ENCODE measurements at places on chromosomes 3 and 15. TPM values are rescaled to one million over a fixed set of nuclear protein-coding genes. Genes with fewer than 3 reads are reported as not detected.

DNA sequence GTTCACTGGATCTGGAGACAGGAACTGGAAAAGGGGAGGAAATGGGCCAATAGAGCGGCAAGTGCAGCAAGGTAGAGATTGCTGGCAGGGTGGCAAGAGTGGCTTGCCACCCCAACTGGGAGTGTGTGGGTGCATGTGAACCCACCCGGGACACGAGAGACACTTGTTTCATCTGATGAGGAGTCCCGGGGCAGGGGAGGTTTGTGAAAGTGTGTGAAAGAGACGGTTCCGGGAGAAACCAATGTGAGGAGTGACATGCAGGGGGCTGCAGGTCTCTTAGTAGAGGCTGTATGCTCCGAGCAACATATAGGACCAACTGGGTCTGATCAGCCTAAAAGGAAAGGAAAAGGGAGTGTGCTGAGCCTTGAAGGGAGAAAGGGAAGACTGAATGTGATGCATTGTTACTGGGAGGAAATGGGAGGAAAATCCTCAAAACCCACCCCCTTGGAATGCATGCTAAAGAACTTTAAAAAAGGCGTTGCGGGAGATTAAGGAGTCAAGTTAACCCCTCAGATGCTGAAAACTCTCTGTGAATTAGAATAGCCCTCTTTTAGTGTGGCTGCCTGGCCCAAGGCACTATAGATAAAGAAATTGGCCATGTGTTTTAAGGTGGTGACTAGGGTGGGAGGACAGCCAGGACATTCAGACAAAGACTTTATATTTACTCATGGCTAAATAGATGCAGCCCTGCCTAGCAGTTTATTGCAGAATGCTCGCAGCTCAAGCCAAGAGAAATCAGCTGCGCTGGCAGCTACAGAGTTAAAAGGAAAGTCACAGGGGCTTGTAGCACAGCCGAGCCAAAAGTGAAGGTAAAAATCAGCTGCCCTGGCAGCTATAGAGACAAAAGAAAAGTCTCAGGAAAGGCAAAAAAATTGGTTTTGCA, 9.1 kb upstream of the SLC9C1 start:
- ATAC-seq = peak; percentile 50

GRCh38 chr3:197327701-197328100, 29.3 kb upstream of the DLG1 start:
- no peak for ATAC-seq

DNA sequence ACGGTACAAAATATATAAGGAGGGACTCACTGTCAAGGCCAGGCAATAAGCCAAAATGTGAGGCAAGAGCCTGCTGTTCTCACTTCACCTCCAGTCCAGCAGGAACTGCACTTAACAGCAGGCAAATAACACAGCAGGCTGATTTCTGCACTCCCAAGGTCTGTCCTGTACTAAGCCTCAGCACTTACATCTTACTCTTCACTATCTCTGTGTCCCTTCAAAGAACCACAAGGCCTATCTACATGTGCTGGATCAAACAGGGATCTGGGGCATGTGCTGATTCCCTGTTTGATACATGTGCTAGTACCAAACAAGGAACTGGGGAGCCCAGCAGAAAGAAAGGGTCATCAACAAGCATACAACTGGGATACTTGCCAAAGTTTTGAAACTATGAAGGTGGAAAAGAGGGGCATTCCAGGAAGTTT, 22.2 kb downstream of the UACA start:
- ATAC-seq = no peak

DGKG gene
- total RNA-seq = 0.37 TPM

DNA sequence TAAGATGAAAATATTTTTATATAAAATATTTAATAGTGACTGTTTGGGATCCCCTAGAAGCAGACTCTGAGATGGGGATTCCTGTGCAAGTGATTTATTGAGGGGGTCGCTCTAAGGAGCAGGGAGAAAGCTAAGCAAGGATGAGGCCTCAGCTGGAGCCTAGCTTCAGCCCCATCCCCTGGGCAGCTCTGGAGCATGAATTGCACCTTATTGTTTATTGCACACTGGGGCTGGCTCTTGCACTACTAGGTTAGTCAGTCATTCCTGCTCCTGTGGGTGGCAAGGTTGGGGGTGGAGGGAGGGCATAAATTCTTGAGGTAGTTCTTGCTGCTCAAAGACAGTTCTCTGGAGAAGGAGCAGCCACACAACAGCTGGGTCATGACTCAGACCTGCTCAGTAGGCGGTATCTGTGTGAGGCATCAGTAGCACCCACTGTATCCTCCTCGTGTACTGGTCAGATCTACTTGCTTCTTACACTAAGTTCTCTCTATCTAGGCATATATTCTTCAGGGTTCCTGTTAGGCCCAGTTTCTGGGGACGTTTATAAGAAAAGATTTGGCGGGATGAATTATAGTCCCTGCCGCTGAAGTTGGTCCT, 27.2 kb upstream of the TNFSF10 start:
- peak; percentile 100 for ATAC-seq

- ATAC-seq = no peak
These were observed 115.8 kb downstream of the EPHA3 start for GRCh38 chr3:89223188-89223587.

MB21D2 gene
- total RNA-seq = 13.9 TPM

DNA sequence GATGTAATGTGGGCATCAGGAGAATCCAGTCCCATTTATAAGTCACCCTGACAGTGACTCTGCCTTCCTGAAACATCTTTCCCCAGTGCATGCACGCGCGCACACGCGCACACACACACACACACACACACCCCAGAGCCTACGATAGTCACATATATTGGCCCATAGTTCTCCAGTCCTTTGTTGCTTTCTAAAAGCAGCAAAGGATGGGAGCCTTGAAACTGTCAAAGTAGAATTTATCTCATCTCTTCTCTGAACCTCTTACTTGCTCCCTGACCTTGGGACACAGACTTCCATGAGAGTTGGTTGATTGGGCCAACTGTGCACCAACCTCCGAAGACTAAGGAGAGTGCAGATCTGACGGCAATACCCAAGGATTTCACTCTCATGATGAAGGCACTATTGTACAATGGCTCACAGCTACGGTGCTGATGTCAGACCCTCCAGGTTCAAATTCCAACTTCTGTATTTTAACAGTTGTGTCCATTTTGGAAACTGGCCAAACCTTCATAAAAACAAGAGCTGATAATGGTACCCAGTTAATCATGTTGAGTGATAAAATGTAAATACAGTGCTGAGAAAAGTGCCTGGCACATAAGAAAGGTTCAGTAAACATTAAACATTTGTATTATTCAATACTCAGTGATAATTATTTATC, 8.3 kb downstream of the CPA3 start:
- ATAC-seq = no peak

SLCO2A1 gene
- total RNA-seq = not detected

DNA sequence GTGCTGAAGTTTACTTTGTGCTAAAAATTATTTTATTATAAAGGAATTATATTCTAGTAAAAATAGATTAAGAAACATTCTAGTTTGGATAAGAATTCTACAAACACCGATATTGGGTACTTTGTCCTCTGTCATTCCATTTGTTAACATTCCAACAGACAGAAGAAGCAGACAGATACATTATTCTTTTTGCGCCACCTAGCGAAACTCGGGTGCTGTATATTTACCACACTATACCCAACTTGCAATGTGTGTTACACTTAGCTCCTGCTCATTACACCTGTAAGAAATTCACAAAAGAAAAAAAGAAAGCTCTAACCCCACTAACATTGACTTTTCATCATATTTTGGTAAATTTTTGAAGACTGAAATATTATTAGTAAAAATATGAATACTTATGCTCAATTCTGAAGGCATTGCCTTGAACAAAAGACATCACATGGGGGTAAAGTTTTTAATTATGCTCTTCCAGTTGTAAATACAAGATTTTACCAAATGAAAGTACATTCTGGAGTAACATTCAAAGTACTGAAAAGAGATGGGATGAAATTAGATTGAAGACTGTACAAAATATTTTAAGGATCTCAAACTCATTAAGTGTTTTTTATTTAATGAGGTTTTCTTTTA, 136.5 kb upstream of the MLF1 start:
- peak; percentile 47 for ATAC-seq

GRCh38 chr3:17110660-17111396, 226.1 kb downstream of the PLCL2 start:
- ATAC-seq = peak; percentile 68

SLC12A1 gene
- total RNA-seq = not detected

DNA sequence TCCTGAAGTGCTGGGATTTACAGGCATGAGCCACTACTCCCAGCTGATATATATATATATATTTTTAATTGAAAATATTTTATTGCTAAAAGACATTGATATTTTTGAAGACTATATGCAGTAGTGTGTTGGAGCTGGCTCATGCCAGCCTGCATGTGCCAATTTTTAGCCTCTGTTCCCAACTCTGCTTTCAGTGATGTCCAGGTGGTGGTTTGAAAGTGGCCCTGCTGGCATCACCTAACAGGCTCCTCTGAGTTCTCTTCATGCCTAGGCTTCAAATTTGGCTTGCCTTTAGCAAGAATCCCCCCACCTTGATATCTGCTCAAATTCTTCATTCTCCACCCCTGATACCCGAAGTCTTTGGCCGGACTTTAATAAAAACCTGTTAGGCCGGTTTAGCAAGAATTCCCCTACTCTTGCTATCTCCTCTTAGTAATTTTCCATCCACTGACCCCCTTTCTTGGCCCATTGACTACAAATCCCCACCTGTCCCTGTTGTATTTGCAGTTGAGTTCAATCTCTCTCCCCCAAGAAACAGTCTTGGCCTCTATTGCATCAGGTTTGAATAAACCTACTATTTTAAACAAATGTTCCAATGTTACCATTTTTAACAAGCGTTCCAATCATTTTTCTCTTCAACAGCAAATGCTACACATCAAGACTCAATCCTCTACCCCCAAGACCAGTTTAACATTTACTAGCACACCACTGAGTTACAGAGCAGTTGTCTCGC, 23.9 kb upstream of the CTSH start:
- ATAC-seq = no peak

- no peak for ATAC-seq
These were observed 174.3 kb downstream of the KLF13 start for GRCh38 chr15:31500766-31501449.

DNA sequence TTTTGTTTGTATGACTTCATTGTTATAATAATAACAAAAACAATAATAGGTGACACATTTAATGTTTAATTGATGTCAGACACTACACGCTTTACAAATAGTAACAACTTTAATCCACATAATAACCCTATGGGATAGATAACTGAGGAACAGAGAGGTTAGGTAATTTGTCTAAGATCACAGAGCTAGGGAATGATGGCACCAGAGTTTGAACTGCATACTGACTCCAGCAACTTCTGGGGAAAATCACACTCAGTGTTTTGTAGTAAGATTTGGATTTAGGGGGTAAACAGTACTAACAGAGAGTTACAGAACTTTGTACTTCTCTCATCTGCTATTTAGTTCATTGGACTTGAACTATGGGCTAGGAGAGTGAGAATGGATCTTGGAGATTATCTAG, 66.0 kb downstream of the CMSS1 start:
- ATAC-seq = no peak

DNA sequence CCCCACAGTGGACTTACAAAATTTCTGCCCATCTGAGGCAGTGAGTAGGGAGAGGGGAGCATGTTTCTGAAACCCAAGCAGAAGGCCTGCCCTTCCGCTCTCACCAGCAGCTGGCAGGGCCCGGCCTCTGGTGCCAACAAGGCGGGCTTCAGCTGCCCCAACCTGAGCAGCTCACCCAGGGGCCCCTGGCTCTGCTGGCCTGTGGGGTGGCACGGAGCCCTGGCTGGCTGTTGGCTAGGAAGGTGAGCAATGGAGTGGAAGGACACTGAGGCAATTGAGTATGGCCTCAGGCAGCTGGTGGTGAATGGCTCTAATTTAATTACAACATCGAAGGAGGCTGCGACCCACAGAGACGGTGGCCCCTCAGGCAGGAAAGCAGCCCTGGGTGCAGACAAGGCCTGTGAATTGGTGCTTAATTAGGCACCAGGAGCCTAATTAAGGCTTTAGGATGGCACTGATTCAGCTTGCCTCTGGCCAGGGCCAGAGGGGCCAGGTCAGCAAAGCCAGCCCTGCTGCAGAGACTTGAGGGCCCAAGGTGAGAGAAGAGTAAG, 60.9 kb downstream of the ST8SIA2 start:
- no peak for ATAC-seq

PRICKLE2 gene
- total RNA-seq = not detected

DNA sequence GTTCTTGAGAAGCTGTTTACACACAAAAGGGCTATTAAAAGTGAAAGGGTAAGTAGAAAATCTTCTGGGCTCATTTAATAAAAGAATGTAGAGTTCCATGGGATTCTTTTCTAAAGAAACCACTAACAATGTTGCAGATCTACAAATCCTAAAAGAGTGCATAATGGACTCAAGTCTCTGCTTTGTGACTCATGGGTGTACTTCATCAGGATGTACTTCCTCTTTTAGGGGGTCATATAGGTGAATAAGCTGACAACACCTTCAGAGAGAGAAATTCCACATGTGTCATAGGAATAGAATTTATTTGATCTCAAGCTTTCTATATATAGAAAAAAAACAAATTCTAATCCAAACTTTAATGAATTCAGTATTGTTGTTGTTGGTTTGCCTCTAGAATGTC, 355.5 kb downstream of the TIGIT start:
- no peak for ATAC-seq

GRCh38 chr15:70652341-70652740, 111.0 kb downstream of the UACA start:
- ATAC-seq = no peak

GRCh38 chr3:156209631-156210335, 89.4 kb downstream of the KCNAB1 start:
- no peak for ATAC-seq

MED12L gene
- 3.3 TPM for total RNA-seq

- no peak for ATAC-seq
These were observed 29.0 kb downstream of the CHDH start for GRCh38 chr3:53817211-53817610.
